ENCODE measurements at places on chromosomes 1 and 21.
A peak's percentile ranks its signal among the peaks of the same experiment; 100 is the strongest.

GRCh38 chr21:31363720-31364119 lies 19.7 kb upstream of the TIAM1 start:
- no peak for DNase-seq

DNA sequence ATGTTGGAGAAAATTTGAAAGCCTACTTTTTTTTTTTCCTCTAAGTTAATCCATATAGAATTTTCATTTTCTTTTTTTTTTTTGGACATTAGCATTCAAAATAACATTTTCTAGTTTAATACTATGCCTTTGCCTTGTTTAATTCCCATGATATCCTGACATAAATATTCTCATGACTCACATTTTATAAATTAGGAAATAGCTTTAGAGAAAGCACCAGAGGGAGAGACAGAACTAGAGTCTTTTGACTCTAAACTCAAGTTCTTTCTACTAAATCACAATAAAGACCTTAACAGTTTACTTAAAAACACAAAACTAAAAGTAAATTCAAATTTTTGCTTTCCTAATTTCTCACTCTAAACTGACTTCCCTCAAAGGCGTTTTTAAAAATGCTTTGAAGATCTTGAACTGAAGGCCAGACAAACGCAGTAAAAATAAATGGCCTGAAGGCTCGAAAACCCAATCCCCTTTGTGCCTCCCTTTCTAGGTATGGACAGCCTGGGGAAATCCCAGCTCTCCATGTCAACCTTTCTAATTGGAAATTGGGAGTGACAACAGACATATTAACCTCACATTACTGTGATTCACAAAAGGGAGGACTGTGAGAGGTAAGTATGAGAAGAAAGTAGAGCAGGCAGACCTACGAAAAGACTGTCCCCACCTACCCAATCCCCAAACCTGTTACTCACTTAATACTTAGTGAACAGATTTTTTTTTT lies 104.6 kb downstream of the ENAH start:
- DNase-seq, result no peak

DNA sequence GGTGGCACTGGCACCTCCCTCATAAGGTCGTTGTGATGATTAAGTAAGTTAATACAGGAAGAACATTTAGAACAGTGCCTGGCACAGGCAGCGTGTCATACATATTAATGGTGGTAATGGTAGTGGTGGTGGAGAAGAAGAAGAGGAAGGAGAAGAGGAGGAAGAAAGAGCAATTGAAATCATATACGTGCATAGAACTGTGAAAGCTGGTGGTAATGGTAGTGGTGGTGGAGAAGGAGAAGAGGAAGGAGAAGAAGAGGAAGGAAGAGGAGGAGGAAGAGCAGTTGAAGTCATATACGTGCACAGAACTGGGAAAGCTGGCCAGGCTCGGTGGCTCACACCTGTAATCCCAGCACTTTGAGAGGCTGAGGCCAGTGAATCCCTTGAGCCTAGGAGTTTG lies 121.3 kb upstream of the HOOK1 start:
- DNase-seq, result no peak

GRCh38 chr1:184210862-184211261 lies 159.3 kb downstream of the TSEN15 start:
- DNase-seq, result no peak

DNA sequence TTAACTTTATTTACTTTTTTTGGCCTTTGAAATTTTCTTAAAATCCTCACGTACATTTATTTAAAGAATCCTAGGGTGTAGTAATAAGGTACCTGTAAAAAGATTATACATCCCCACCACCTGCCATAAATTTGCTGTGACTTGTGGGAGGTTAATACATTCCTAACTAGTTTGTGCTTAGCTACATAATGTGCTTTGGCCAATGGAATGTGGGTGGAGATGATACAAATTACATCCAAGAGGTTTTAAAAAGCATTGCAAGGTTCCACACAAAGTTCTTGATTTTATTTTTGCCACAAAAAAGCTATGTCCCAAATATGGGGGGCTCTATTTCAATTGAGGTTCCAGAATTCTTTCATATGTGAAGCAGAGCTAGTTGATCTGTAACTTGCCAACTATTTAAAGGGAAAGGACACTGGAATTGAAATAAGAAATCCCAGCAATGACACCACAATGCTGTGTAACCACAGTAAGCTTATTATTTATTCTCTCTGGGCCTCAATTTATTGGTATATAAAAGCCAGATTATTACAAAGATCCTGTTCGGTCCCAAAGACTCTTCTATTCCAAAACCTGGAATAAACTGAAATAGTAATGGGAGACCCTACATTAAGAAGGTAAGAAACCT lies 15.7 kb downstream of the ASPM start:
- DNase-seq, result no peak

- no peak for DNase-seq
Observed at GRCh38 chr1:162171111-162171510, 101.6 kb downstream of the NOS1AP start.

GRCh38 chr1:205205055-205205454 lies 6.4 kb downstream of the DSTYK start:
- no peak for DNase-seq

DNA sequence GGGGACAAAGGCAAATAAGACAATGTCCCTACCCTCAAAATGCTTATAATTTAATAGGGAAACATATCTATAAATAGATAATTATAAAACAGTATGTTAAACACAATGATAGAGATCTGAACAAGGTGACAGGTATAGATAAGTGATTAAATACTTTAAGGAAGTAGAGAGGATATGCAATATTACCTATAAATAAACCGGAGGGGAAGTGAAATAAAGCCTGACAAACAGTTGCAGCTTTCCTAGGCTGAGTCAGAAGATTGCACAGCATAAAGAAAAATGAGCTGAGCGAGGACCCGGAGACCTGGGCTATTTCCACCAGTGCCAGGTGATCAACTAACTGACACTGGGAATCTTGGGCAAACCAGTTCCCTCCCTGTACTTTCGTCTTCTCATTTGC lies 11.5 kb upstream of the PSRC1 start:
- DNase-seq, result no peak

DNA sequence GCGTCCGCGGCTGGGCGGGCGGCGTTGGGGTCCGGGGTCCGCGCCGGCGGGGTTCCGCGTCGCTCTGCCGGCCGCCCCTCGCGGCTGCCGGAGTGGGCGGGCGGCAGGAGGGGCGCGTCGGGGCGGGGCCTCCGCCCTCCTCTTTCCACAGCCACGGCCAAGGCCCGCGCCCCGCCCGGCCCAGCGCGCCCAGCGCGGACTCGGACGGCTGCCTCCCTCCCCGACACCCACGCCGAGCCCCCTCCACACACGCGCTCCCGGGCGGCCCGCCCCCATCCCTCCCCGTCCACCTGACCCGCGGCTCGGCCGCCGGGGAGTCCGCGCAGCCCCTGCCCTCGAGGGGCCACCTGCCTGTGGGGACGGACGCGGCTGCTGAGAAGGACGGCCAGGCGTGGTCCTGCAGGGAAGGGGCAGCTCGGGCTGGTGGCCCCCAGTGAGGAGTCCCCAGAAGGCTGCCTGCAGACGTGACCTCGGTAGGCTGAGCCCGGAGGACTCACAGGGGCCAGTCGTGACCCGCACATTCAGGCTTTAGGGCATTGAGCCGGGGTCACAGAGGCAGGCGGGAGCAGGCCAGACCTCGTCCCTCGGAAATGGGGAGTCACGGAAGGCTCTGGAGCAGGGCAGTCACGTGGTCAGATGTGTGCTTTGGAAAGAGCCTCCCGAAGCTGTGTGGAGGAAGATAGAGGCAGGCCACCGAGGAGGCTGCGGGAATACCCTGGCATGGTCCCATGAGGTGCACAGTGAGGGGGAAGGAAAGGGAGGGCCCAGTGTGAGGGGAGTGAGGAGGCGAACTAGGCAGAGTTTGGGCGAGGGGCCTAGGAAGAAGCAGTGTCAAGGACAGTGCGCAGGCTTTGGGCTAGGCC lies at the start of gene COL8A2:
Gene COL8A2 (minus strand): TSS at position 94 of the 863 bp plus-strand sequence. CDS start 24,980 bp downstream, outside the sequence.
- DNase-seq, result peak; percentile 59

GRCh38 chr1:232621050-232621449 lies 8.9 kb downstream of the SIPA1L2 start:
- DNase-seq, result no peak

DNA sequence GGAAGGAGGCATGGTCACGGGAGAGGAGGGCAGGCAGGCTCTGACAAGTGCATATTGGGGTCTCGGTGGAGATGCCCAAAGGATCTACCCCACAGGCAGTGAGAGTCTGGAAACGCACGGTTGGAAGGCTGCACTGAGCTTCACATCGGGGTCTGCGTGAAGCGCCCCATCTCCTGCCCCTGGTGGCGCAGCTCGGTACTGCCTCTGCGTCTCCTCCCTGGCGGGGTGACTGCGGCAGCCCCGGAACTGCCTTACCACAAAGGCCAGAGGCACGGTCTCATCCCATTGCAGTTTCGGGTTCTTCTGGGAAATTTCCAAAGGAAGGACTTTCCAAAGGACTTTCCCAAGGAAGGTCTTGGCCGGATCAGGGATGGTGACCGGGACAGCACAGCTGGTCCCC lies 69.2 kb upstream of the AJAP1 start:
- no peak for DNase-seq

DNA sequence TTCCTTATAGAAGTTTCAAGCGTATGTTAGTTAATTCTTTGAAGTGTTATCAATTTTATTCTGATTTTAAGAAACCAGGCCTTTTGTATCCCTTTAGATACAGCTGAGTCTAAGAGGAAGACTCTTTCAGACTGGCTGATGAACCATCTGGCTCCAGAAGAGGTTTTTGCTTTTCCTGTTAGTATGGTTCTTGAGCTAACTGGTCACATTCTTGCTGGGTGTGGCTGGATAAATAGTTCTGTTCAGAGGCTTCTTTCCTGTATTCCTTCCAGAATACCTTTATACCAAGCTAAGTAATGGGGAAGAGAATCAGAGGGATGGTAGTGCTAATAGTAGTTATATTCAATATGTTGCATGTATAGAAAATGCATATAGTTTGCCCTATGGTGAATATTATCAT lies 12.4 kb downstream of the HS2ST1 start:
- no peak for DNase-seq

GRCh38 chr1:91700771-91701471 lies 185.0 kb downstream of the TGFBR3 start:
- no peak for DNase-seq

DNA sequence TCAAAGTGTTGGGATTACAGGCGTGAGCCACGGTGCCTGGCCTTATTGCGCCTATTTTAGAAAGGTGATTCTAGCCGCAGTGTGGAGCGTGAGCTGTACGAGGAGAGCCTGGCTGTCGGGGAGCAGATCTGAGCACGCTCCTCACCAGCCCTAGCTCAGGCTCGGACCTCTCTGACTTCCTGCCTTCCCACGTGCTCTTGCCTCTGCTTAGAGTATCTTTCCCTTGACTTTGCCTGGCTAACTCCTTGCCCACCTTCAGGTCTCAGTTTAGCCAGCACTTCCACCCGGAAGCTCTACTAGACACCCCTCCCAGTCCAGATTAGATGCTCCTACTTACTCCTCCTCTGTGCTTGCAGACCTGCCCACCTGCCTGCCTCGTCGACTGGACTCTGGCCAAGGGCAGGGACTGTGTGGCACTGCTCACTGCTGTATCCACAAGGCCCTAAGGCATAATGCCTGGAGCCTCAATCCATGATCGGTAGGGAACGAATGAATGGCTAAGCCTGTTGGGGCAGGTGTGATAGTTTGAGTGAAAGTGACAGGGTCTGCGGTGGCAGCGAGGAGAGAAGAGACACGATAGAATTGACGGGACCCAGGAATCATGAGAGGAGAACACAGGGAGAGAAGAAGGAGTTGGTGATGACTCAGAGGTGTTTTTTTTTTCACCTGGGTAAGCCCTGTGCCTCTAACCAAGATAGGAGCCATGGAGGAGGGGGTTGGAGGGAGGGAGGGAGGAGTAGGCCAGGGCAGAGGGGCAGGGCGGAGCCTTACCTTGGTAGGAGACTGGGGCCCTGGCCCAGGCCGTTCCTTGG lies 28.1 kb upstream of the WASF2 start:
- no peak for DNase-seq

DNA sequence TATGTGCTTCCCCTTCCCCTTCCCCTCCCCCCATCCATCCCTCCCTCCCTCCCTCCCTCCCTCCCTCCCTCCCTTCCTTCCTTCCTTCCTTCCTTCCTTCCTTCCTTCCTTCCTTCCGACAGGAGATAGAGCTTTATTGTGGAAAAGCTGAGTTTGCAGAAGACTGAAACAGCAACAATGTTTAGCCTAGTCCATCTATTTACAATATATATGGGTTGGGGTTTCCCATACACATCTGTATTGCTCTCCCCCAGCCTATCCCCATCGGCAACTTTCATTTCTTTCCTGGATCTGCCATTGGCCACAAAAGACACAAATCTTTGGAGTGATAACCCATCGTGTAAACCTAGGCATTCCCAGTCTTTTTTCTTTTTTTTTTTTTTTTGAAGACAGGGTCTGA lies 222.3 kb downstream of the USH2A start:
- no peak for DNase-seq
